ENCODE measurements at places on chromosomes 11 and 22.

- no peak for DNase-seq
Observed at GRCh38 chr22:45709866-45710265, 38.2 kb downstream of the ATXN10 start.

DNA sequence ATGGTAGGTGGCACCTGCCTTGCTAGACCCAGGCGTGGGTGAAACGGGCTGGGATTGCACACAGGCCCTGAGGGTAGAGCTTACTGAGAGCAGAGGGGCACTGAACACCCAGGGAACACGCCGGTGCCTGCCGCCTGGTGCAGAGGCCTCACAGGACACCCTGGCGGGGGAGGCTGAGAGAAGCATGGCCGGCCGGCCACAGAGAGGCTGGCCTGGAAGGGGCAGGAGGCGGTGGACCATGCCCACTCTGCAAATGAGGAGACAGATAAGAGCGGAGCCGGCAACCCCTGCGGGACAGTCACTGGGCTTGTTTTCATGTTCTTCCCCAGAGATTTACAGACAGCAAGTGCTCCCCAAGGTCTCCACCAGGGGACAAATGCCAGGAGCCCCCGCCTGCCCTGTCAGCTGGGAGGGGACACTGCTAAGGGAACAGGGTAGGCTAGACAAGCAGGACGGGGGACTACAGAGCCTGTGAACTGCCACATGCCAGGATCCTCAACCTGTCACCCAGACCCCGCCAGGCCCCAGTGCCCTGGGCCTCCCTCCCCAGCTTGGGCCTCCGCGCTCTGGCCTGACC is 38.5 kb upstream of the TCF20 start:
- DNase-seq, result no peak

DNA sequence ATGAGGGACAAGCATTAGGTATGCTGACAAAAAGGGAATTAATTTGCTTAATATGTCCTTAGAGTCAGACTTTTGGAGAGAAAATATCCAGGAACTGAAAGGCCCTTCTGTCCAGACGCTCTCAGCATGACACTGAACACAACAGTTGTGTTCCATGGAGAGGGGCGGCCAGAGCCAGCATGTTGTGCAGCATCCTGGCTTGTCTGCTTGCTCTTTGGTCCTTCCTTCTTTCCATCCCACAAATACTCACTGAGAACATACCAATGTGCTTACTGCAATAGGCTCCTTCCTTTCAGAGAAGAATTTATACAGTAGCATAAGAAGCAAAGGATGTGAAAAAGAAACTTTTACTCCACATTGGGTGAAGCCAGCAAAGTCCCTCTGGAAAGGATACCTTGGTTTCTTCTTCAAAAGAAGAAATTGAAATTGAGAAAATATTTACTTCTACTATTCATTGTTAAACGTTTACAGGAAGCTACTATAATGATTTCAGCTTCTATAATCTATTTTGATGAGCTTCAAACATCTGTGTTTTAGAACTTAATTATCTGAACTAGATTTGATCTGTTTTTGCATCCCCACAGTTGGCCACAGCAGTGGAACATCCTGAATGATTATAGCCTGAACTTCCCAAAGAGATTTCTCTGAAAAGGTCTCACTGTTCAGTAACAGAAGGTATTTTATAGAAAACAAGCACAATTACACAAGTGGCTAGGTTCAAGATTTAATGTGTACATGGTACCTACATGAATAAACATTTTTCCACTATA is 304.1 kb upstream of the PITPNB start:
- DNase-seq, result no peak

DNA sequence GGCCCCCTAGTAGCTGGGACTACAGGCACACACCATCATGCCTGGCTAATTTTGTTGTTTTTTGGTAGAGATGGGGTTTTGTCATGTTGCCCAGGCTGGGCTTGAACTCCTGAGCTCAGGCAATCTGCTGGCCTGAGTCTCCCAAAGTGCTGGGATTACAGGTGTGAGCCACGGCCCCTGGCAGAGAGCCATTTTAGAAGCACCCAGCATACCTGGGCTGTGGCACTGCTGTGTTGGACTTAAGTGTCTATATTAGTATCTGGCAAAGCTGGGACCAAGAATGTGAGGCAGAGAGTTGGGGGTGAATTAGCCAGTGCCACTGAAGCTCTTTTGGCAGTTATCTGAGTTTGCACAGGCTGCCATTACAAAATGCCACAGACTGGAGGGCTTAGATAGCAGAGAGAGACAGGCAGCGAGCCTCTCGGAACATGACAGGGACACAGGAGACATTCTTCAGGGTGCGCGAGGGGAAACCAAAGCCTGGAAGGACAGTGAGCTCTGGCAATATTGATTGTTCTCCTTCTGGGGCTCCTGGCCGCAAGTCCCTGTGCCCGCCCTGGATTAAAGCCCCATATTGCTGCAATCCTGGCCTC is 87.7 kb upstream of the ALX4 start:
- DNase-seq, result no peak

GRCh38 chr11:127199306-127199801 is 198.8 kb upstream of the KIRREL3 start:
- no peak for DNase-seq

- DNase-seq, result no peak
Observed at GRCh38 chr22:32206774-32207758, 2.2 kb upstream of the RFPL2 start.

DNA sequence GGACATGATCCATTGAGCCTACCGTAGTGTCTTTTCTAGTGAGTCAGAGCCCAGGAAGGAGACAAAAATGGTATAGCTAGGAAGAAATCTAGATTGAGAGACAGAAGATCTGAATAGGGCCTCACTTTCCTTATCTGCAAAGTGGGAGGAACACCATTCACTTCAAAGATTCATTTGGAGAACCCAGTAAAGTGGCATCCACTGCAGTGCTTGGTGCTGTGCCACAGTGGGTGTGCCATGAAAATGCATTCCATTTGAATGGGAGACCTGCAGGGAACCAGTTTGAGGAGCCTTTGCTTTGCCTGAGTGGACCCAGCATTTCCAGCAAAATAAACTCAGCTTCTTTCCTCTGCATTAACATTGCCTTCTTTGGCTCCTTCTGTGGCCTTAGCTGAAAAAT is 470.5 kb upstream of the CADM1 start:
- no peak for DNase-seq

- DNase-seq, result no peak
Observed at GRCh38 chr11:41237382-41237781, 222.1 kb downstream of the LRRC4C start.

GRCh38 chr11:41201156-41201555 is 258.3 kb downstream of the LRRC4C start:
- no peak for DNase-seq

GRCh38 chr22:36816339-36816635 is 548 bp downstream of the PVALB start:
- no peak for DNase-seq

DNA sequence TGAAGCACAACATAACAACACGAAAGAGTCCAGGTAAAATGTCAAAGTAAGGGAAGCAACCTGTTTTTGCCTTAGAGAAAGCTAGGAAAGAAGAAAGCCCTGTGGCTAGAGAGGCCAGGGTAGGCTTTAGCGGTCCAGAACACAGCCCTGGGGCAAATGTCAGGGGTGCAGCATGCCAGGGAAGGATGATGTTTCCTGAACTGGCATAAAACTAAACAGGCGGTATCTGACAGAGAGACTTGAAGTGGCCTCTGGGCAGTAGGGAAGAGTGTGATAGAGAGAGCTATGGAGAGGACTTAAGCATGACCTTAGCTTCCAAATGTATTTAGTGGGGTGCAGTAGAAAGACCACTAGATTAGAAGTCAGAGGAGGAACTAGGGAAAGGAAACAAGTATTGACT is 103.5 kb downstream of the KCNC1 start:
- DNase-seq, result no peak

GRCh38 chr11:75663808-75664207 is 5.0 kb downstream of the MAP6 start:
- DNase-seq, result no peak

DNA sequence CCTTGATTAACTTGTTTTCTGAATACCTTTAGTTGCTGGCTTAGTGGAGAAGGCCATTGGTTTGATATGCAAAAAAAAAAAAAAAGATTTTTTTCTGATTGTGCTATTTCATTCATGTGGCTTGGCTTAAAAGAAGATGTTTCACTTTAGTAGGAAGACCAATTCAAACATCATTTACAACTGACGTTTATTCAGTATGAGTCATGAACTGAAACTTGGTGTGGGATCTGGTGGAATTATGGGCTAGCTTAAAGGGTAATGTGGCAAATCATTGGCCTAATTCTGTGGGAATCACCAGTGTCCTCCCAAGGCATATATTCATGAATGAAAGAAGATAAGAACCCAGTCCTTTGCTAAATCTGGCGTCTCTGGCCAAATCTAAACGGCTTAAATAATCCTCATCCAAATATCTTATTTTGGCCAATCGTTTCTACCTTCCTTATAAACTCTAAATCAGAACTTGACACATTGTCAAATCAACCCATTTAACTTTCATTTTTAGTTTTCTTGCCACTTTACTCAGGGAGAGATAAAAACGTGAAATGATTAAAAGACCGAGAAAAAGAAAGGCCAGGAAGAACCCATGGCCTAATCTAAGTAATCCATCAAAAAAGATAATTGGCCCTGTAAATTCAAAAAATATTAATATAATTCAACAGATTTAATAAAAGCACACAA is 77.0 kb downstream of the DDIAS start:
- no peak for DNase-seq

DNA sequence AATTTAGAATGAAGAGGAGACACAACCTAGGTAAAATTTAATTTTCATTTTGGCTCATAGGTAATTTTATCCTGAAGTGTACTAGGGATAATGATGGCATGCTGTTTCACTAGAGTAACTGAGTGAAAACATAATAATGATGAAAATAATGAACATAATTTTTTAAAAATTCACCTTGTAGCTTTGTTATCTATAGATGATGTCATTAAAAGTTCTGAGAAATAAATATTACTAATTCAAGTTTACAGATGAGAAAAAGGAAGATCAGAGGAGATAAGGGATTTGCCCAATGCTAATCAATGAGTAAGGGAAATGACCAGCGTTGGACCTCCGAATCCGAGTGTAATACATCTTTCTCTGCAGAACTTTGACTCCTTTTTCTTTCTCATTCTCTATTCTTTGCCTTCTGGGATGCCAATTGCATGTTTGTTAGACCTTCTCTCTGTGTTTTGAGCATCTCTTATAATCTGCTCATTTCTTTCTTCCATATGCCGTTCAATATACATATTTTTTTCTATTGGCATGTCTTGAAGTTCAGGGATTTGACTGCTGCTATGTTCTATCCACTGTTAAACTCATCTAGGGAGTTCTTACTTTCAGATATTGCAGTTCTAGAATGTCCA is 186.5 kb downstream of the SNX19 start:
- no peak for DNase-seq

DNA sequence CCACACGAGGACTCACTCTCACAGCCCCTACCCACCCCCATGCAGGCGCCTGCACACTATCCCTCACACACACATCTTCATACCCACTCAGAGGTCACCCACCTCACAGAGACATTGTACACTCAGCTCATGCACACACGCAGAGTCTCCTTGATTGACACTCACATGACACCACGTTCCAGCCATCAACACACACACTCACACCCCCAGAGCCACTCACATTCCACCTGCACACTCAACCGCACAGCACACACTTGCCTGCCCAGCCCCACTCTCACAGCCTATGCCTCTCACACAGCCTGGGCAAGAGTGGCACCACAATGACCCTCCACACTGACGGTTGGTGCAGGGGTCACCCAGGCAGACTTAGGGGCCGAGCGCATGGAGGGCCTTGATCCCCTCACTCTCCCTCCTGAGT is 2.2 kb downstream of the SPI1 start:
- DNase-seq, result no peak

DNA sequence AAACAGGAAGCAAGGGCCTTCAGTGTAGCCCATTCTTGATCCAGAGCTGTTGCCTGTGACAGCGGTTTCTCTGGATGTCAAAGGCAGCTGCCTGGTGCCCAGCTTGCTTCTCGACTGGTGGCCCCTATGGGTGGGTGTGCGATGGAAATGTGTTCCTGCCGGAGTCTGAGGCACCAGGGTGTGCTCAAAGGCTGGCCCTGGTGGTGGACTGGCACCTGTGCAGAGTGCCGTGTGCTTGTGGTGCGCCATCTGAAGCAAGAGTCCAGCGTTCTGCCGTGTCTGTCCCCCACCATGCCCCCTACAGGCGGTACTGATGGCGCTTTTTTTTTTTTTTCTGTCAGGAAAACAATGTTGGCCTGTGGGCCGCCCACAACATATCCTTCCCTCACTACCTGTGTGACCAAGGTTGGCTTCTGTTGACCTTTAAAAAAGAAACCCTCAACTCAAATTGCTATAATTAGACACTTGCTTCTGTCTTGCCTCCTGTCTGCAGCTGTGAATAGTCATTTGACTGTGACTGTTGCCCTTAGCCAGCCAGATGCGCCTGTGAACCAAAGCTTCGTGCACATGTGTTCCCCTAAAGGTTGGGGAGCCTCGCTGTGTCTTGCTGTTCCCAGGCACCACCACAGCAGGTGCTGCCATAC is 4.7 kb upstream of the RANBP1 start:
- no peak for DNase-seq

- DNase-seq, result no peak
Observed at GRCh38 chr22:36855478-36855877, 5.3 kb upstream of the NCF4 start.

DNA sequence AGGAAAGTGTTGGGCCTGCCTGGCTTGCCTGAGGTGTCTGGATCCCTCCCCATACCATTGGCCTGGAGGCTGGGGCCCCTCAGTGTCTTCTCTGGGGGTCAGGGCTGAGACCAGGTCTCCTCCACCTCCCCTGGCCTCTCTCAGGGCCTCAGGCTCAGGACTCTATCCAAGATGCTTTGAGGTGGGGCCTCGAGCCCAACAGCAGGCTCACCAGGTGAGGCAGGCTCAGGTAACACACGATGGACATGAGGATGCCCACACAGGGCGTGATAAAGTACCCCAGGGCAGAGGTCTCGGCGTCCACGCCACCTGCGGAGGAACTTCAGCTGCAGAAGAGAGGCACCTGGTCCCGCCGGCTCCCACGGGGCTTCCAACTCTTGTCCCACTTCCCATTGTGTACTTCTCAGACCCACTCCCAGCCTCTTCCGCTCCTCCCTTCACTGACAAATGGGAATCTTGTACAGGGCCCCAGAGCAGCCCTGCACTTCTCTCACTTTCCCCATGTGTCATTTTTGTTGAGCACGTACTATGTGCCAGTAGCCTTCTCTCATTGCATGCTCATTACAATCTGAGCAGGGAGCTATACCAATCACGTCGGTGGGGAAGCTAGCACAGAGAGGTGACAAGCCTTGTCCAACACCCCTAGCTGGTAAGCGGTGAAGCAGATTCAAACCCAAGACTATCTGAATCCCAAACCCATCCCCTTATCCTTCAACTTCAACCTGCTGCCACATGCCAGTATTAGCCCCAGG is 3.8 kb downstream of the SLC29A2 start:
- DNase-seq, result no peak

DNA sequence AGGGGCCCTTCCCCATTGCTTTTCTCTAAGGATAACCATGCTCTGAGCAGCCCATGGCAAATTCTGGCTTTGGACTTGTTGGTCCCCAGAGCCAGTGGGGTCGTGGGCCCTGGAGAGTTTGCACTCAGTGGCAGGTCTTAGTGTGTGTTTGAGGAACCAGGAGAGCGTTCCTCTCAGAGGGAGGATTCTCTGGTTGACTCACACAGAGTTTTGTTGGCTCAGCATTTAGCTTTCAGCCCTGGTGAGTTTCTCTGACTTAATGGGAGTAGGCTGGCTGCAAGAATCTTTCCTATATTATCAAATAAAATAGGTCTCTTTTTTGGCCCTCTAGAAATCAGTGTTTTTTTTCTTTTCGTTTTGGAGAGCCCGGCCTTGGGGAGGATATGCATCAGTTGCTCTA is 20.9 kb downstream of the ST14 start:
- no peak for DNase-seq

GRCh38 chr22:38712486-38713207 is 6.9 kb downstream of the GTPBP1 start:
- DNase-seq, result no peak
